Activated naive CD4-positive, alpha-beta T cell treated with anti-CD3 and anti-CD28 coated beads, Interleukin-2, amount 50 U/mL, for 16 hours (primary cell): ENCODE measurements at places on chromosomes 11 and 22.

DNA sequence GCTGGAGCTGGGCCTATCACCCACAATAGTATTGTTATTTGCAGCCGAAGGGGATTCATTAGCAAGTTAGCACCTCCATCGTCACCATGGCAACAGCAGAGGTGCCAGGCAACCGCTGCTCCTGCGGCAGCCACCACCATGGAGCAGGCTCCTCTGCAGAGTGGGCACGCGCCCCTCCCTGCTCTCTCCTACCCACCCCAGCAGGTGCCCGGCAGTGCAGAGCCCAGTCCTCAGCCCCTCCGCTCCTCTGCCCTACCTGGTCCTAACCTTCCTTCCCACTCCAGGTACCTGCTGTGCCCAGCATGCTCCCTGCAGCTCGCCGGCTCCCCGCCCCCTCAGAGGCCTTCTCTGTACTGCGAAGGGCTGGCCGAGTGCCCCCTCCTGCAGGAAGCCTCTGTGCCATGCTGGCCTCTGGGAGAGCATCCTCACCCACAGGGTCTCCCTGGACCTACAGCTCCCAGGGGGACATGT, 3.6 kb downstream of the DUSP8 start:
- DNase-seq = no peak

GRCh38 chr22:37018815-37019308, 385 bp downstream of the TST start:
- DNase-seq = no peak

GRCh38 chr11:111059726-111060125, 185.8 kb upstream of the POU2AF2 start:
- no peak for DNase-seq

GRCh38 chr11:69943506-69943905, 124.3 kb upstream of the FGF3 start:
- no peak for DNase-seq
